ENCODE measurements at places on chromosomes 1 and 21. TPM values are rescaled to one million over a fixed set of nuclear protein-coding genes. Genes with fewer than 3 reads are reported as not detected.

GRCh38 chr21:28473530-28474220, 519.0 kb downstream of the LTN1 start:
- peak; percentile 55 for ATAC-seq

DNA sequence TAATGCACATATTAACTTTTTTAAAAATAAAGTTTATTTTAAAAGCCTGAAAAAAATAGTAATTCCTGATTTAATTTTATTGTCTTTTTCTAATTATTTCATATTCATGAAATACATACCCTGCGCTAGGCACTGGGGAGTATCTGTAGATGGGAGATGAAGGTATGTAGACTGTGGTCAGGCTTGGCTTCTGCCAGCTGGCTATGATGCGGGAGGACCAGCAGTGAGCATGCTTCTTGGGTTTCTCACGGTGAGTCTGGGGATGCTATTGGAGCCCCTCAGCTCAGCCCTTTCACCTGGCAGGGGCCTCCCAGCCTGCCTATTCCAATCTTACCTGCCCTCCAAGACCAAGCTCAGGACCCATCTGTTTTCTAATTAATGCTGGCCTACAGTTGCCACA, 138.4 kb downstream of the NOS1AP start:
- ATAC-seq: no peak

DNA sequence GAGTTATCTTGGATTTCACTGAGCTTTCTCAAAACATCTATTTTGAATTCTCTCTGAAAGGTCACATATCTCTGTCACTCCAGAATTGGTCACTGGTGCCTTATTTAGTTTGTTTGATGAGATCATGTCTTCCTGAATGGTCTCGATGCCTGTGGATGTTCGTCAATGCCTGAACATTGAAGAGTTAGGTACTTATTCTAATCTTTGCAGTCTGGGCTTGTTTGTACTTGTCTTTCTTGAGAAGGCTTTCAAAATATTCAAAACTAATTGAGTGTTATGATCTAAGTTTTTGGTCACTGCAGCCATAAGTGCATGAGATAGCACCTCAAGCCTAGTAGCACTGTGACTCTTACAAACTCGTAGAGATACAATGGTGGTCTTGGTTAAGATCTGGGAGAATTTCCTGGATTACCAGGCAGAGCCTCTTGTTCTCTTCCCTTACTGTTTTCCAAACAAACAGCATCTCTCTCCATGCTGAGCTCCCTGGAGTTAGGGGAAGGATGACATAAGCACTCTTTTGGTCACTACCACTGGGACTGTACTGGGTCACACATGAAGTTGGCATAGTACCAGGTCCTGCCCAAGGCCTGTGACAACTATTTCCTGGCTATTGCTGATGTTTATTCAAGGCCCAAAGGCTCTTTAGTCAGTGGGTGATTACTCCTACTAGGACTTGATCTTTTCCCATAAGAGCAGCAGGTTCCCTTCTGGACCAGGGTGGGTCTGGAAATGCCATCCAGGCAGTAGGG, 25.6 kb downstream of the SLC22A15 start:
- no peak for ATAC-seq

- no peak for ATAC-seq
Measured at GRCh38 chr1:66552287-66552686, 18.3 kb downstream of the SGIP1 start.

DNA sequence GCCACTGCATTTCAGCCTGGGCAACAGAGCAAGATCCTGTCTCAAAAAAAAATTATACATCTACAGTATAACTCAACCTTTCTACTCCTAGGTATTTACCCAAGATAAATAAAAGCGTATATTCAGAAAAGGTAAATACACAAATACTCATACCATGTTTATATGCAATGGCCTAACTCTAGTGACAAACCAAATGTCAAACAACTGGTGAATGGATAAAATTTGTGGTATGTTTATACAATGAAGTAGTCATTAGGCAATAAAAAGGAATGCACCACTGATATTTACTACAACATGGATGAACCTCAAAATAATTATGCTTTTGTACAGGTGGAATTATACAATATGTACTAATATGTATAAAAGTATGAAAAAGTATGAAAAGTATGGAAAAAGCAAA, 174.2 kb upstream of the GORAB start:
- no peak for ATAC-seq

GRCh38 chr1:183247066-183247465, 61.0 kb downstream of the LAMC2 start:
- no peak for ATAC-seq

GRCh38 chr1:86218859-86219258, 62.3 kb upstream of the COL24A1 start:
- no peak for ATAC-seq

- ATAC-seq: peak; percentile 10
Measured at GRCh38 chr21:42465008-42465802, 30.8 kb downstream of the RSPH1 start.

GRCh38 chr1:32900371-32900955, 726 bp downstream of the TMEM54 start:
- ATAC-seq: no peak

DNA sequence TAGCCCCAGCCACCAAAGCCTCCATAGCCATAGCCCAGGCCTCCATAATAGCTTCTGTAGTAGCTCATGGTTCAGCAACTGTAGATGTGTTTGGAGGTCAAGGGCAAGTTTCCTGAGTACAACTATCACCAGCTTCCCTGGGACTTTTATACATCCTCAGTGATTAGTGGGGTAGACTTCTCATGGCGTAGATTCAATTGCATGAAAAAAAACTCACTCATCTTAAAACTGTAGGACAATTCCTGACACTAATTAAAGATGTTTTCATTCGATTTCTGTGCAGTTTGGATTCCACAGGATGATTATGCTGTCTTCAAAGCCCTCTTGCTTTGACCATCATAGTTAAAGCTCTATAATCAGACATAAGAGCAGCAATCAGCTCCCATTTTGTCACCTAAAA, at the start of gene KRTAP19-8:
Gene KRTAP19-8, minus strand, starts transcription at position 101 of the 400 bp plus-strand sequence. Its CDS starts 33 bp downstream, at position 68.
- ATAC-seq: no peak

The DNAJB4 gene
- total RNA-seq: 123 TPM

The SPATA17 gene
- not detected for total RNA-seq

All from gastroesophageal sphincter (tissue), 4 donors.